ENCODE measurements at places on chromosomes 1 and 21. TPM values are rescaled to one million over a fixed set of nuclear protein-coding genes. Genes with fewer than 3 reads are reported as not detected.

GRCh38 chr1:157360023-157360390, 192.3 kb downstream of the FCRL5 start:
- no peak for DNase-seq

DNA sequence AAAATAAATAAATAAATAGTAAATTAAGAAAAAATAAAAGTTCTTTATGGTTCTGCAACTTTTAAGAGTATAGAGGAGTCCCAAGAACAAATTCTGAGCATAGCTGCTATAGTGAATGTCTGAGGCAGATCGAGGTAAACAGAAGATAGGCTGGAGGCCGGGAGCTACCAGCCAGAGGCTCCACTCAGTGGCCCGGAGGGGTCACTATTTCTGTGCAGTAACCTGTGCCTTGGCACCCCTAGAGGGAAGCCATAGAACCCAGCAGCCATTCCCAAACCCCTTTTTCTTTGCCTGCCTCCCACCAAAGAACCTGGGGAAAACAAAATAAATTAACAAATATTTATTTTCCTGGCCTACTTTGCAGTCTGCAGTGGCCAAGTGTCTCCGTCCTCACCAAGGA, 38.4 kb upstream of the HEATR1 start:
- no peak for DNase-seq

DNA sequence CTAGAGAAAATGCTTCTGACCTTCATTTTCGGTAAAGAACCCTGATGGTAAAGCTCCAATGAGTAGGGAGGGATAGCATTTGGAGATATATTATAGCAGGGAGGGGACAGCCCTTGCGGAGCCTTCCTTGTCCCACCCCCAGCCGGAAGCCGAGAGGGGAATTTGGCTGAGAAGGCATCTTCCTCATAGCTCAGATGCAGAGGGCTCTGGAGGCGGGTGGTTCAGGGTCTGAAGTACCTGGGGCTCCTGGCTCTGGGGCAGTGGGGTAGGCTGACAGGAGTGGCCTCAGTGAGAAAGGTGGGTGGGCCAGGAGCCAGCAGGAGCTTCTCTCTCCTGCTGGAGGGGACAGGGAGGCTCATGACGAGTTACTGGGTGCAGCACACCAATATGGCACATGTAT, 88.0 kb upstream of the IFFO2 start:
- DNase-seq, result no peak

- no peak for DNase-seq
These were observed 352.3 kb downstream of the KCNH1 start for GRCh38 chr1:210781652-210782051.

- no peak for DNase-seq
These were observed 101.4 kb upstream of the KCNK1 start for GRCh38 chr1:233512538-233512937.

GRCh38 chr1:34276606-34277005, 99.9 kb downstream of the C1orf94 start:
- DNase-seq, result no peak

CD1D gene
- 0.08 TPM for total RNA-seq

DNA sequence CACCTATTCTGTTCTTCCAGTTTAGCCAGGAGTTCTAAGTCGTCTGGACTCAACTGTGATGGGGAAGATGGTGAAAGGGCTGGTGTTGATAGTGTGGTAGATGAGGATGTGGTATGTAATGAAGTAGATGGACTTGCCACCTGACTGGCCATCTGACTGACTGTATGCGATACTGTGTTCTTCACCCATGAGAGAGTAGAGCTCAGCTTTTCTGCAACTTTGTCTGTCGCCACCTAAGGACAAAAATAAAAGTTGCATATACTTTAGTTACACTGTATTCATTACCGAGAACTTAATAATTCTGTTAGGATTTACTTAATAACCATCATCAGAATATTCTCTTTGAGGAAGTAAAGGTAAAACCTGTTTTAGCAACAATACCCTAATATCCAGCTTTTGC, 48.5 kb downstream of the EVI5 start:
- DNase-seq, result peak; percentile 14

S100A7 gene
- not detected for total RNA-seq

BARHL2 gene
- not detected for total RNA-seq

GNAT2 gene
- total RNA-seq, result not detected

- peak; percentile 82 for DNase-seq
These were observed 16.6 kb downstream of the STX12 start for GRCh38 chr1:27789540-27790041.

ZNF644 gene
- total RNA-seq, result 62.1 TPM

DNA sequence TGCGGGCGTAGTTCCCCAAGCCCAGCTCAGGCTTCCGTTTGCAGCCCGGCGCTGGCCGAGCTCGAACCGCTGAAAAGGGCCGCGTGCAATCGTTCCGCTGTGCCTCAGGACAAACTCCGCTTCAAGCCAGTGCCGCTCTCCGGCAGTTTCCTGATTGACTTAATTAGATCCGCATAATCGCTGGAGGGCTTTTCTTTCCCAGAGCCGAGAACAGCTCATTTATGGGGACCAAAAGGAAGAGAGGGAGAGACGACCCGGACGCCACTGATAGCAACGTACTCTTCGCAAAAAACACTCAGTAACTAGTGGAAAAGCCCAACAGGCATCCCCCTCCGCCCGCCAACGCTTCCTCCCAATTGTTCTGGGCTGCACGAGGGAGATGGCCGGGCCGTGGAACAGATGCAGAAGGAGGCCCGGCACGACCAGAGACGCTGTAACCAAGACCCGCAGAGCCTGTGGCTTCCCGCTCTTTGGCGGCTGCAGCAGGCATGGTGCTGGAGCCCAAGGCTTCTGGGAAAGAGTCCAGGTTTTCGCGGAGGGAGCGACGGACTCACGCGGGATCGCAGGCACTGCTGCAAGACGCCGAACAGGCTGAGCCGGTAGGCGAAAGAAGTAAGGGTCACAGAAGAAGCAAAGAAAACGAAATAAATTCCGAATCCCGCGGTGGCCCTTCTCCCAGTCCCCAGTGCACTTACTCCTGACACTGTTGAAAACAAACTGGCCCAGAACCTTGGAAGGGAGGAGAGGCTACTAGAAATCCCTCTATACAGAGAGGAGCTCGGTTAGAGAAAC, 3.6 kb upstream of the FOXD2 start:
- no peak for DNase-seq

GUK1 gene
- total RNA-seq, result 214 TPM

GRCh38 chr1:241171991-241172390, 185.0 kb downstream of the RGS7 start:
- DNase-seq, result no peak
